ENCODE measurements at places on chromosomes 4 and X.
A peak's percentile ranks its signal among the peaks of the same experiment; 100 is the strongest.

DNA sequence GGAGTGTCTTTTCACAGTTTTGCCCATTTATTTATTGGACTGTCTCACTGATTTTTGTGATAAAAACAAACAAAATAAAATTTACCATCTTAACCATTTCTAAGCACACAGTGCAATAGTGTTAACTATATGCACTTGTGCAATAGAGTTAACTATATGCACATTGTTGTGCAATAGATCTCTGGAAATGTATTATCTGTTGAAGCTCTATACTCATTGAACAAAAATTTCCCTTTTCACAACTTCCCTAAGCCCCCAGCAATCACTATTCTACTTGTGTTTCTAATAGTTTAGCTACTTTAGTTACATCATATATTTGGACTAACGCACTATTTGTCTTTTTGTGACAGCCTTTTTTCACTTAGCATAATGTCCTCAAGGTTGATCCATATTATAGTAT, 59.7 kb upstream of the BEX4 start:
- DNase-seq: peak; percentile 20

DNA sequence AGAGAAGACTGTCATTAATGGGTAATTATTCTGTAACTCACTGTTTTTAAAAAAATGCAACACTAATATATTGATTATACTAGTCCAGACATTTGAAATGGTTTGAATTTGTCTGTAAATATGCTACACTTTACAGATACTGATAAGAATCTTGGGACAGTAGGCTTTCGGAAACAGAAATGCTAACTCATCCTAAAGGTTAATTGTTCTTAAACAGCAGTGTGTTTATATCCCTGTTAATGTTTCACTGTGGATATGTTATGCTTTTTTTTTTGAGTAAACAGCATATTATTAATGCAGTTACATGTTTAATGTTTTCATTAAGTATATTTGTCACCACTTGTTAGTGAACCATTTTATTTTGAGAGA, 31.4 kb downstream of the EXOC1 start:
- no peak for DNase-seq

DNA sequence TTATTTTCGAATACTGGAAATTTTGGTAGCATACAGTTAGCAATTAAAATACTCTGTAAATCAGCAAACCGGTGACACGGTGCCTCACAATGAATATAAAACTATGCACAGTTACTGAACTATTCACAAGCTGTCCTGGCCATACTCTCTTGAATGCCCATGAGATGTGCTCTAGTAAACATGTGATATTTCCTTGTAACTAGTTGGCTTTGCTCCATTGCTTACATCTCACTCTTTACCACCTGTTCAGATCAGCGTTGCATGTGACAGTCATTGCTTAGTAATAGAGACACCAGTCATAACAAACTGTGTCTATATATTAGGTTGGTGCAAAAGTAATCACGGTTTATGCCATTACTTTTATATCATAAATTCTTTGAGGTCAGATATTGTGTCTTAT, 897.9 kb upstream of the FTHL17 start:
- DNase-seq: no peak

DNA sequence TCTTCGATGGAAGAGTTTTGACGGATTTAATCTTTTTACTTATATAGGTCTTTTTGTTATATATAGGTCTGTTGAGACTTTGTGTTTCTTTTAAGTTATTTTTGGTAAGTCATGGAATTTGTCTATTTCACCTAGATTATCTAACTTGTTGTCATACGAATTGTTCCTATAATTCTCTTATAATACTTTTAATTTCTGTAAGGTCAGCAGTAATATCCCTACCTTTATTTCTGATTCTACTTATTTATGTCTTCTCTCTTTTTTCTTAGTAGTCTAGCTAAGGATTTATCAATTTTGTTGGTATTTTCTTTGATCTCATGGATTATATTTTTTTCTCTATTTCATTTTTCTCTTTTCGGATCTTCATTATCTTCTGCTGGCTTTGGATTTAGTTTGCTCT, 11.6 kb downstream of the SAP30 start:
- no peak for DNase-seq

DNA sequence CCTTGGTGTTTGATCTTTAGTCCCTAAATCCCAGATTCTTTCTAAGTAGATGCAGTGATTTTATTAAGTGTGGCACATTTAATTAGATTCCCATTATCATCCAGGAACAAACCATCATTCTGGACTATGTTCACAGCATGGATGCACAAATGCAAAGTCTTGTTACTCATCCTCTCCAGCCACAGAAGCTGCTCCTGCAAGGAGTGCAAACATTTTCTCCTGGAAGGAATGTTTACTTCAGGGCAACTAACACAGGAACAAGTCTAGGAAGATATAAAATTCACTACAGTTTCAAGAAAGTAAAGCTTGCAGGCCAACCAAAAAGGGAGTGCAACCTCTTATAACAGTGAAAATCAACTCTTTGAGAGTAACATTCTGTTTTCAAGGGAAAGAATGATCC, 106.0 kb downstream of the IQCM start:
- DNase-seq: peak; percentile 4

- no peak for DNase-seq
Observed at GRCh38 chrX:1717373-1717772, 102.5 kb downstream of the ASMT start.

DNA sequence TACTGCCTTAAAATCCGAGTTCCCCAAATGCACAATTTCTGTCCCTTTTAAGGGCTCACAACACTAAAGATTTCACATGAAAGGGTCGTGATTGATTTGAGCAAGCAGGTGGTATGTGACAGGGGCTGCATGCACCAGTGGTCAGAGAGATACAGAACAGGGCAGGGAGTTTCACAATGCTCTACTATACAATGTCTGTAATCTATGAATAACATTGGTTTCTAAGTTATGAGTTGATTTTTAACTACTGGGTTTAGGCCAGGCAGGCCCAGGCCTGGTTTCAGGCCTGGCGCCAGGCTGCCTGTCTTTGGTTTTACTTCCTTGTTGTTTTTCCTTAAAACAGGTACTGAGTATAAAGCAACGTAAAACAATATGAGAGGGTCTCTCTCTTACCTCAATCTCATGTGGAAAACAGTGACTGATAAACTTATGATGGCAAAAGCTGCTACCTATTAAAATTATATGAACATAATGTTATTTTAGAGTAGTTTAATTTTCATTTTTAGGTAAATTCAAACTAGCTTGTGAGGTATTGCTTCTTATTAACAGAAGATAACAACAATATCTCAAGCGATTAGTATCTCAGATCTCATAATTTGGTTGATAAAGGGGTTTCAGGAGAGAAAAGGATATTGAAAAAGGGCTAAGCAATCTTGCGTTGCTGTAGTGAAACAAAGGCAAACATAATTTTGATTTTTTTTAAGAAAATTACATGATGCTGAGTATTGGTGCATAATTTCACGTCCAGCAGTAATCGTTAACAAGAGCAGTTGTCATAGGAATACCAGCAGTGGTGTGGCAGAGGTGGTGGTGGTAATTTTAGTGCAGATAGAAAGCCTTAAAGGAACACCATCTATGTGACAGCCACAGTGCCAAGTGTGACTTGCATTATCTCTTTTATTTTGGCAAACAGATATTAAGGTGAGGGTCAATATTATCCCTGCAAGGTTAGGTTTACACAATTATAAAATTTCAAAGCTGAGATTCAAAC, 944.4 kb upstream of the GRID2 start:
- DNase-seq: no peak

GRCh38 chrX:139126493-139126892, 404.0 kb upstream of the F9 start:
- no peak for DNase-seq

- peak; percentile 94 for DNase-seq
Observed at GRCh38 chr4:152106113-152106763, 345.4 kb upstream of the GATB start.

GRCh38 chr4:87962398-87963146, 12.9 kb upstream of the SPP1 start:
- no peak for DNase-seq

DNA sequence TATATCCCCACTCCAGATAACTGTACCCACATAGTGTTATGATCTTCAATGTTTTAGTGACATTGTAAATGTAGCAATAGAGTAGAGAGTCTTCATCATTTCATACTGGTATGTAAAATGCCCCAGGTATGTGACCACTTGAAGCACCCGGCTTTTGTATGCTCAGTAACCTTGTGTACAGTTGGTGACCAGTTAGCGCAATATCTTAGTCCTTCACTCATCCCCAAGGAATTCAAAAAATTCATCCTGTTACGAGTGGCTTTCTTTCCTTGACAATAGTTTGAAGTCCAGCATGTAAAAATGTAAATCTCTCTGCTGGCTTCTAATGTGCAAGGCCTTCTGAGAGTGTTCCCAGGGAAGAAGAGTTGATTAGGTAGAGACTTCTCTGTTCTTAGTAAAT, 145.6 kb downstream of the ARX start:
- peak; percentile 14 for DNase-seq

DNA sequence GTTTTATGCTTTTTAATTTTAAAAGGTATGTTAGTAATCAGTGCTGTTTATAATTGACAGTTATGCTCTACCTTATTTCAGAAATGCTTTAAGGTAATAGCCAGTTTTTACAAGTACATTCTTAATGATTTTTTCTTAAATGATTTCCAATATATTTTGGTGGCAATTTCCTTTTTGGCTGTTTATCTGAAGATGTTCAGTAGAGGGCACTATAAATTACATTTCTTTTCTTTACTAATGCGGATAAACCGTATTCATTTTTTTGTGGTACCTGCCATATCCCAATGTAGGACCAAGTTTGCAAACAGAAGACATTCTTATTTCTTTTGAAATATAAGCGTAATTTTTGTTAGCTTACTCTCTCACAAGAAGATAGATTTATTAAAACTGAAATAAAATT, 65.4 kb downstream of the CCKAR start:
- DNase-seq: no peak

- DNase-seq: no peak
Observed at GRCh38 chrX:41868392-41868977, 54.9 kb downstream of the CASK start.
